Mesenteric fat pad (tissue), 1 donor: ENCODE measurements at places on chromosomes 2 and 18. TPM values are rescaled to one million over a fixed set of nuclear protein-coding genes. Genes with fewer than 3 reads are reported as not detected.

DNA sequence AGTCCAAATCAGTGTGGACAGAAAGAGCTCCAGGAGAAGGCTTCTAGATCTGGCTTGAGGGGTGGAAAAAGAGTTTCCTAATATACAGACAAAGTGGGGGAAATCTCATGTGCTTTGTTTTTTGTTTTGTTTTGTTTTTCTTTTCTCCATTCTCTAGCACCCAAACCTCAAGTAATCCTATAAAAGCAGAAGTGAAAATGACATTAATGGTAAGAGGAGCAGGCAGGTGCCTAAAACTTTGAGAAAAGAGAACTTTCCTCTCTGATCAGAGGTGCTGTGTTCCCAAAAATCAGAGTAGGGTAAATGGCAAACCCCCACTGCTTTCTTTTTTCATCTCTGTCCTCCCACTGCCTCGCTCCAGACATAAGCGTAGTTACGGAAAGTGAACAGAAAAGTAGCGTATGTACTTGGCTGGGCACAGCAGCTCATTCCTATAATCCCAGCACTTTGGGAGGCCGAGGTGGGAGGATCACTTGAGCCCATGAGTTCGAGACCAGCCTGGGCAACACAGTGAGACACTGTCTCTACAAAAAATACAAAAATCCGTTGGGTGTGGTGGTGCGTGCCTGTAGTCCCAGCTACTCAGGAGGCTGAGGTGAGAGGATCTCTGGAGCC lies 77.8 kb downstream of the FAM161A start:
- no peak for DNase-seq

ACADL gene
- 10.9 TPM for total RNA-seq

LHCGR gene
- total RNA-seq = 1.7 TPM

DNA sequence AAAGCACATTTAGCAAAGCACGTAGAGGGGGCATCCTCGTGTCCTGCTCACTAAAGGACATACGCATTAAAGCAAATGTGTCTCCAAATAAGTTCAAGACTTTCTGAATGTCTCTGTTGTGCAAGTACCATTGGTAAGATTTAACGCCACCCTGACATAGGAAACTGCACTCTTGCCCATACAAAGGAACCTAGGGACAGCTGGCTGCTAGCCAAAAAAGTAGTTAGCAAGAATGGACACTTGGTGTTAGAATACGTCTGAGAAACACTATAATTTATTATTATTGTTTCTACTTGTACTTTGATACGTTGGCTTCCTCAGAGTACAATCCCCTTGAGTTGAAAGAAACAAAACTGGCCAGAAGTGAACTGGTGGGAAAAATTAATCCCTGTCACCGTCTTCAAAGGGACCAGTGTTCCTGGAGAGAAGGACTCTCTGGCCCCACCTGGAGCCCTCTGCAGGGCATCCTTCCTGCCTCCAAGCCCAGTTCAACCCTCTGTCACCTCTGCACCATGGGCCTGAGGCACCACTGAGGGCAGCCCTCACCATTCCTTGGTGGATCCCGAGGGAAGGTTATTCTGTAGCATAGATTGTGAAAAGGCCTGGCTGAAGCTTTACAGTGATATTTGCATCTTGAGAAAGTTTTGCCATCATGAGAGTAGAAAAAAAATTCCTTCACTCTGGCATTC lies 51.4 kb upstream of the APCDD1 start:
- no peak for DNase-seq

DNA sequence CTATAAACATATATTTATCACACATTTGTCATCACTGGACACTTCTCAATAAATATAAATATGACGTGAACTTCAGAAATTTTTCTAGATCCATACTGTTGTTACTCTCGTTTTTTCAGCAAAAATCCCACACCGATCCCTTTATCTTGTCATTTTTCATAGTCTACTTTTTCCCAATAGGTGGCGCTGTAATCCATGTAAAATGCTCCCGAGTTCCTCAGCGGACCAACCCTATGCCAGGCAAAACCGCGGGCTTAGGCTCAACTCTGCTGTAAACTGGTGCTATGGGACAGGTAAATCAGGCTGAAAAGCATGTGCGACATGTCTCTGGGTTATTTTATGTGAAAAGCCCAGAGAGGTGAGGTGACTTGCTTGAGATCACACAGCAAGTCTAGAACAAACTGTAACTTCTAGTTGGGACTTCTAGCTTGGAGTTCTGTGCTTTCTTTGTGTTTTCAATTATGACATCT lies 104.0 kb downstream of the COBLL1 start:
- DNase-seq = no peak

- DNase-seq = no peak
Observed at GRCh38 chr2:62475172-62476011, 30.6 kb downstream of the TMEM17 start.

DNA sequence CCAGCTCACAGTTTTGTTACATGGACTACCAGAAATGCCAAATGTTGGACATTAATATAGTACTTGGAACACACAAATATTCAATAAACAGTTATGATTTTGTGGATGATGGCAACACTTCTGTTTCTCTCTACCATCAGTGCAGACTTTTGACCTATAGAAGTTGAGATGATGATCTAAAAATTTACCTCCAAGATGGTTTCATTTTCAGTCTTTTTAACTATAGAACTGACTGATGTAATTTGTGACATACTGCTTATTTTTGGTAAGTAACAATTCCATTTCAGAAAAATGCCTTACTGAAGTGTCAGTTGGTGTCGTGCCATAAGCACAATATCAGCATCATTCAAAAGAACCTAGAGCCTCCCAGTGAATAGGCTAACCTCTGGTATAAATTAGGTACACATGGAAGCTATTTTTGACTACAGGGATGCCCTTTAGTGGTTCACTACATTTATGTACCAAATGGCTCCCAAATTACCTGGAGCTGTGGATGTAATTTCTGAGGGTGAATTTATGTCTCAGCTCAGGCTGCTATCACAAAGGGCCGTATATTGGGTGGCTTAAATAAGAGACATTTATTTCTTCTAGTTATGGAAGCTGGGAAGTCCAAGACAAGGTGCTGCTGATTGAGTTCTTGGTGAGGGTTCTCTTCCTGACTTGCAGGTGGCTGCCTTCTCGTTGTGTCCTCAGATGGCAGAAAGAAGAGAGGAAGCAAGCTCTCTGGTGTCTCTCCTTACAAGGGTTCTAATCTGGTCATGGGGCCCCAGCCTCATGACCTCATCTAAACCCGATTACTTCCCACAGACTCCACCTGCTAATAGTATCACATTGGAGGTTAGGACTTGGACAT lies 66.5 kb downstream of the ALPK2 start:
- no peak for DNase-seq

DNA sequence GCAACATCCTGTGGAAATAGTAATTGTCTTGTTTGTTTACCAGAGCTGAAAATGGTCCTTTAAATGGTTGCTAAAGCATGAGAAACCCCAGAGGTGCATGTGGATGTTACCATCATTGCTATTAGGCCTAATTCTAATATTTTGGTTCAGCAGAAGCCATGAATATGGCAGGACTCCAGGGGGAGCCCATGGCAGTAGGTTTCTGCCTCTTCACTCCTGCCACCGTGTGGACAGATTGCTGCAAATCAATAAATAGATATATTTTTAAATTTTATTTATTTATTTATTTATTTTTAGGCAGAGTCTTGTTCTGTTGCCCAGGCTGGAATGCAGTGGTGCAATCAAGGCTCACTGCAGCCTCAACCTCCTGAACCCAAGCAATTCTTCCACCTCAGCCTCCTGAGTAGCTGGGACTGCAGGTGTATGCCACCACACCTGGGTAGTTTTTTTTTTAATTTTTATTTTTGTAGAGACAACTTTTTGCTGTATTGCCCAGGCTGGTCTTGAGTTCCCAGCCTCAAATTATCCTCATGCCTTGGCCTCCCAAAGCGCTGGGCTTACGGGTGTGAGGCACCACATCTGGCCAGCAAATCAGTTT lies 54.9 kb upstream of the CAPN13 start:
- DNase-seq = no peak

GRCh38 chr2:241542278-241542605 lies 16.3 kb upstream of the BOK start:
- DNase-seq = no peak

DNA sequence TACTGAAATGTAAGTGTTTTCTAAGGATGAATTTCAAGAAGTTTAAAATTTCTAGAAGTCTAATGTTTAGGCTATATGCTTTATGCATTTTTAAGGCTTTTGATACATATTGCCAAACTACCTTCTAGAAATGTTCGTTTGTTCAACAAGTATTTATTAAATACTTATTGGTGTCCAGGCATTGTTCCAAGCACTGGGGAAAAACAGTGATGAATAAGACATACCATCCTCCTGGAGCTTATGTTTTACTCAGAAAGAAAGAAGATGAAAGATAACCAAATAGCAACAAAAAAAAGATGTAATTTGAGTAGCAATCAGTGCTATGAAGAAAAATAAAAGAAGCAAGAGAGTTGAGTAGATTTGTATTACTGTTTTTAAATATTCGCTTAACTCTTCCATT lies 692.9 kb downstream of the SLC4A3 start:
- no peak for DNase-seq

FBXO48 gene
- 1.5 TPM for total RNA-seq

GRCh38 chr2:234995332-234996068 lies 43.7 kb downstream of the SH3BP4 start:
- DNase-seq = no peak

SERPINB10 gene
- not detected for total RNA-seq

DNA sequence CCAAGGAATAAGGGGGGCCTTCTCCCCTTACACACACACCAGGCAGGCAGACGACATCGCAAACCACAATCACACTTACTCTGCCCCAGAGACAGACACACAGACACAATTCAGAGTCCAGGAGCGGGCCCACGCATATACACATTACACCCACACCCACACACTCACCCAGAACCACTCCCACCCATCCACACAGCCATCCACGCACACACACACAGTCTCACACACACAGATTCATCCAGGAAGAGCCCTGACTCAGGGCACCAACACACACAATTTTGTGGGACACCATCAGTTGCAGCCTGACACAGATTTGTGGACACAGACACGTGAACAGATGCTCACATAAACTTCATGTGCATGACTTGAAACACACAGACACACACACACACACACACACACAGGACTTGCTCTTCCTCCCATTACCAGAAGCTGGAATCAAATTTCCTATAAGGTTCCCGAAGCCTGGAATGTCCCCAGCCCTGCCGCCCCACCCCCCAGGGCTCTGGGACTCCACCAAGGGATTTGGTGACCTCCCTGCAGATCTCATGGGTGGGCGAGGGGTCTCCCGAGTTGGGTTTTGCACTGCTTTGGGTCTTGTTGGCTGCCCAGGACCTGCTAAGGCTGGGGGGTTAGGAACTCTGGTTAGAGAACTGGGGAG lies 23.5 kb downstream of the TNS1 start:
- no peak for DNase-seq

ANKRD53 gene
- total RNA-seq = 17.6 TPM
